ENCODE measurements at places on chromosomes 5 and 9. TPM values are rescaled to one million over a fixed set of nuclear protein-coding genes. Genes with fewer than 3 reads are reported as not detected.

- no peak for DNase-seq
These were observed 74.7 kb upstream of the ANKRD55 start for GRCh38 chr5:56307714-56308333.

DNA sequence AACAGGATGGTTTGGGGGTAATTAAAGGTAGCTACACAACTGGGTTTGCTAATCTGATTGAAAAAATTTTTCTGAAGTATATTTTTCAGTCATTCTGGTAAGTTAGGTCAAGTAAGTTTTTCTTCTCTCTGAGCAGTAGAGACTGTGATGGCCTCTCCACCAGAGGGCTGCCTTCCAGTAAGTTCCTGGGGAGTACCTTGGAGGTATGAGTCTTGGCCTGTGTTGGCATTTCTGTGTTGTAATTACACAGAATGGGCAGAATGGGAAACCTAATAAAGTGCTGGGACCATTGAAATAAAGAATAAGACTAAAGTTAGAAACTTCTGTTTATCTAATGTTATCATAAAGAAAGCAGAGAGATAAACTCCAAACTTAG, 430.8 kb downstream of the ARHGEF28 start:
- DNase-seq = no peak

GRCh38 chr9:130030651-130031127, 12.3 kb downstream of the FNBP1 start:
- DNase-seq = no peak

Gene PCYOX1L
- total RNA-seq = 23.4 TPM

DNA sequence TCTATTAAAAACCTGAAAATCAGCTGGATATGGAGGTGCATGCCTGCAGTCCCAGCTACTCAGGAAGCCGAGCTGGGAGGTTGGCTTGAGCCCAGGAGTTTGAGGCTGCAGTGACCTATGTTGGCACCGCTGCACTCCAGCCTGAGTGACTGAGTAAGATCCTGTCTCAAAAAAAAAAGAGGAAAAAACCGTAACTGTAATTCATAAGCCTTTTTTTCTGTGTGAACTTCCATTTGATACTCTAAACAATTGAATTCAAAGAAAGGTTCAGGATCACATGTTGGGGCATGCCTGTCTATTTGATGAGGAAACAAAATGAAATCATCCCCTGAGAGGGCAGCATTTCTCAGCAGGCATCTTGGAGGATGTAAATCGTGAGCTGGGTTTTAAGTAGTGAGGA, 38.8 kb downstream of the ITGA2 start:
- no peak for DNase-seq

GRCh38 chr5:35938568-35939227, at the start of gene CAPSL:
Gene CAPSL, minus strand, starts transcription at chr5:35938622. Its CDS starts 17,502 bp downstream, at chr5:35921120.
- DNase-seq = no peak

Gene ADGRV1
- total RNA-seq = 0.05 TPM

Gene CDC20B
- total RNA-seq = not detected
